Muscle of arm (tissue), 14 donors: ENCODE measurements at places on chromosomes 7 and 10. TPM values are rescaled to one million over a fixed set of nuclear protein-coding genes. Genes with fewer than 3 reads are reported as not detected.

GRCh38 chr7:68613897-68614296, 984.4 kb upstream of the AUTS2 start:
- no peak for DNase-seq

- DNase-seq: no peak
These were observed 373.9 kb upstream of the NFE2L3 start for GRCh38 chr7:25777969-25778708.

DNA sequence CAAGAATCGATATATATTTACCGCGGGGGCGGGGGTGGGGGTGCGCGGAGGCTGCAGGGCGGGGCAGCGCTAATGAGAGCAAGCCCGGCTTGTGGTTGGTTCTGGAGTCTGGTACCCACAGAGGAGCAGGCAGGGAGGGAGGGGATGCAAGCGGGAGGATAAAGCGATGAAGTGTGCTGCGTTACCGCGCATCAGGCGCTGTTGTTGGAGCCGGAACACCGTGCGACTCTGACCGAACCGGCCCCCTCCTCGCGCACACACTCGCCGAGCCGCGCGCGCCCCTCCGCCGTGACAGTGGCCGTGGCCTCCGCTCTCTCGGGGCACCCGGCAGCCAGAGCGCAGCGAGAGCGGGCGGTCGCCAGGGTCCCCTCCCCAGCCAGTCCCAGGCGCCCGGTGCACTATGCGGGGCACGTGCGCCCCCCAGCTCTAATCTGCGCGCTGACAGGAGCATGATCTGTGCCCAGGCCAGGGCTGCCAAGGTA, at the start of gene HECW1:
HECW1 (plus strand) TSS at position 189 of the 482 bp plus-strand sequence. CDS start 131,259 bp downstream, outside the sequence.
- DNase-seq: no peak

- no peak for DNase-seq
These were observed 646.2 kb upstream of the C7orf33 start for GRCh38 chr7:147944321-147944720.

DNA sequence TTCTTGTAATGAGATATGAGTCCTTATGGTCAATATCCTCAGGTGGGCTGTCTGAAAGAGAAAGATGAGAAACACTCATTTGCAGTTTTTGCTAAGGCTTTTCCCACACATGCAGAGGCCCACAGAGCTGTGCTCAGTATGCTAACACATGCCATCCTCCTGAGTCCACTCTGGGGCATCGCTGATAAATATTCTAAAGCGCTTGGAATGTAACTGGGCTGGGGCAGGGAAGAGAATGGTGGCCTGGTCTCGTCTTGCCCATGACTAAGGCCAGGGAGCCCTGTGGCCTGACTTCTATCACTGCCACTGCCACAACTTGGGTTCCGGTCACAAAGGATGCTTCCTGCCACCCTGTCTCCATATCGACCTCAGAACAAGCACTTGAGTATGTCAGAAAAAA, 199.7 kb upstream of the FRMD4A start:
- DNase-seq: no peak

DNA sequence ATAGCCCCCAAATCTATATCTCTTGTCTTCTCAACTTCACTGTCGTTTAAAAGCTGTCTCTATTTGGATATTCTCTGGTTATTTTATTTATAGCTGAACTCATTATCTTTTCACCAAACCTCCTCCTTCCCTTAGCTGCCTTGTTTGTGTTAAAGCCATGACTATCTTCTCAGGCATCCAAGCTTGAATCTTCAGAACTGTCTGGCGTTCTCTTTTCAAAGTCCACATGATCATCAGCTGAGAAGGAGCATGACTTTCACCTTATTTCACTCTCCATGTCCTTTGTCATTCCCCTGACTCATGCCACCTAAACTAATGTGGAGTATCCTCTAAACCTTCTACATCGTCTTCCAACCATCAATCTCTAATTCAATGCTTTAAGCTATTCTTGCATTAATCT, 5.7 kb upstream of the GLCCI1 start:
- no peak for DNase-seq

- peak; percentile 67 for DNase-seq
These were observed 37.1 kb upstream of the BICC1 start for GRCh38 chr10:58475322-58476277.

GRCh38 chr7:50610521-50611277, 45.5 kb upstream of the DDC start:
- no peak for DNase-seq

DNA sequence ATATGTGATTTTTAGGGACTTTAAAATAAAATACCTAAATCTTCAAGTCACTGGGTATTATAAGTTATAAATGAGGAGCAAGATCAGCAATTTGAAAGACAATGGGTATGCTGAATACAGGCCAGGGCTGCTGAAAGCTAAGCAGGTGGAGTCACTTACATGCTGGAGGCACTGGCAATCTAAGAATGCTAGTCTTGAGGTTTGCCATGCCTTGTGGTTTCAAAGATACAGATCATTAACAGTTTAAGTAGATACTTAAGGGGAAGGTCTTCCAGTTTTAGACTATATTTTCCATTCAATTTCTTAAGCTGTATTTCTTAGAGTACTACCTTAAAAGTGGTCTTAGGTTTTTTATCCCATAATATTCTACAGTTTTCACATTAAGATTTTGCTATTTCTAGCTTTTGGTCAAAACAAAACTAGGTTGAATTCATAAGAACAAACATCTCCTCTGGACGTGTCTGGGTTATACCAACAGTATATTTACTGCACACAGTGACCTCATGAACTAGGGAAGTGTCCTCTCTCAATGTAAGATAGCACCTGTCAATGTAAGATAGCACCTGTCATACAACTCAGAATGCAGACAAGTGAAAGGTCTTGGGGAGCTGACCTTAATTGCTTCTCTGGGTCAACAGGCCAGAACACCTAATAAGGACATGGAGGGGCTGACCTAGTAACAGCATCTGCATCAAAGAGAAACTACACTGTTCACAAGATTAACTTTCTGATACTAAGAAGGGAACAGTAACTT, 2.0 kb downstream of the SRI start:
- DNase-seq: no peak

DNA sequence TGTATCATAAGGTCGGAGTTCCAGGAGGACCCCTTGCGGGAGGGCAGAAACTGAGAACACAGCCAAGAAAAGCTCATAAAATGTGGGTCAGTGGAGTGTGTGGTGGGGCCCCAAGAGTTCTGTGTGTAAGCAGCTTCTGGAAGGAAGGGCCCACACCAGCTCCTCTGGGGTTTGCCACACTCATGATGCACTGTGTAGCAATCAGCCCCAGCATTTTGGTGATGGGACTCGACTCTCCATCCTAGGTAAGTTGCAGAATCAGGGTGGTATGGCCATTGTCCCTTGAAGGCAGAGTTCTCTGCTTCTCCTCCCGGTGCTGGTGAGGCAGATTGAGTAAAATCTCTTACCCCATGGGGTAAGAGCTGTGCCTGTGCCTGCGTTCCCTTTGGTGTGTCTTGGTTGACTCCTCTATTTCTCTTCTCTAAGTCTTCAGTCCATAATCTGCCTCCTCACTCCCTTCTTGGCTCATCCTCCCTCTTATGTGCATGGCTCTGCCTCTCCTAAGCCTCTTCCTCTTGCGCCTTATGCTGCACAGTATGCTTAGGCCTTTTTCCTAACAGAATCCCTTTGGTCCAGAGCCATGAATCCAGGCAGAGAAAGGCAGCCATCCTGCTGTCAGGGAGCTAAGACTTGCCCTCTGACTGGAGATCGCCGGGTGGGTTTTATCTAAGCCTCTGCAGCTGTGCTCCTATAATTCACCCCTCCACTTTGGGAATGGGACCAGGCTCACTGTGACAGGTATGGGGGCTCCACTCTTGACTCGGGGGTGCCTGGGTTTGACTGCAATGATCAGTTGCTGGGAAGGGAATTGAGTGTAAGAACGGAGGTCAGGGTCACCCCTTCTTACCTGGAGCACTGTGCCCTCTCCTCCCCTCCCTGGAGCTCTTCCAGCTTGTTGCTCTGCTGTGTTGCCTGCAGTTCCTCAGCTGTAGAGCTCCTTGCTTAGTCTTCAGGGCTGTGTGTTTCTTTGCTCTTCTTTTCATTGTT, 17.8 kb downstream of the PRSS2 start:
- DNase-seq: no peak

- DNase-seq: peak; percentile 37
These were observed 73.9 kb upstream of the LEP start for GRCh38 chr7:128167042-128167701.

DNA sequence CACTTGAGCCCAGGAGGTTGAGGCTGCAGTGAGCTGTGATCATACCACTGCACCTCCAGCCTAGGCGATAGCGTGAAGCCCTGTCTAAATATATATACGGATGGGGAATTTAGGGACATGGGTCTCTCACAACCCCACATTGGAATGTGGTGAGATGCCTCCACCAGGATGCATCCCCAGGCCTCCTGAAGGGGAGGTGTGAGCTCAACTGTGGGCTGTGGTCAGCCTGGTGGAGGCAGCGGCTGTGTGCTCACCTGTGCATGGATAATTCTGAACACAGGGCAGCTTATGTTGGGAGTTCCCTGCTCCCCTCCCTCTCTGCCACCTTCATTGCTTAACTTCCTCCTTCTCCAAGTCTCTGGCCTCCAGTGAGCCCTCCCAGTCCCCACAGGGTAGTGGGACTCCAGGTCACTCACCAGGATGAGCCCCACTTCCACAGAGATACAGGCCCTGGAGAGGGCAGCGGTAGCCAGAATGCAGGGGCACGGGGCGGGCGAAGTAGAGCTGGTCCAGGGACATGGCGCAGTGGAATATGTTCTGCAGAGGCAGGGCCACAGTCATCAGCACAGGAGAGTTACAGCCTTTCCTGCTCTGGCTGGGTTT, 30.4 kb downstream of the PYROXD2 start:
- DNase-seq: no peak

DNA sequence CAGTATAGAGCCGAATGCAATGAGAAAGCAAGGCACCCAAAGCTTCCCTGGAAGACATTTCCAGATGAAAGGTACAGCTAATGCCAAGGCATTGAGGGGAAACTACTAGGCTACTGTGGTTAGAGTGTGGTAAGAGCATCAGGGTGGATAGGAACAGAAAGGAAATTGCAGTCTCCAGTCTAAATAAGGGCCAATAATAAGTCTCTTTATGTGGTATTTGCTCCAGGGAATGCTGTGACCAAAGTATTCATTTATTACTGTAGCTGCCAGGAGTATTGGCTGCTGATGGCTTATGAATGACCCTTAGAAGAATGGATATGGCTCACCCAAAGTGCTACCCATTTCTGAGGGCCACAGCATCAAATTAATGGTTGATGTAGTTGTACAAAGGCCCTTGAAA, 30.1 kb upstream of the POT1 start:
- DNase-seq: no peak

DNA sequence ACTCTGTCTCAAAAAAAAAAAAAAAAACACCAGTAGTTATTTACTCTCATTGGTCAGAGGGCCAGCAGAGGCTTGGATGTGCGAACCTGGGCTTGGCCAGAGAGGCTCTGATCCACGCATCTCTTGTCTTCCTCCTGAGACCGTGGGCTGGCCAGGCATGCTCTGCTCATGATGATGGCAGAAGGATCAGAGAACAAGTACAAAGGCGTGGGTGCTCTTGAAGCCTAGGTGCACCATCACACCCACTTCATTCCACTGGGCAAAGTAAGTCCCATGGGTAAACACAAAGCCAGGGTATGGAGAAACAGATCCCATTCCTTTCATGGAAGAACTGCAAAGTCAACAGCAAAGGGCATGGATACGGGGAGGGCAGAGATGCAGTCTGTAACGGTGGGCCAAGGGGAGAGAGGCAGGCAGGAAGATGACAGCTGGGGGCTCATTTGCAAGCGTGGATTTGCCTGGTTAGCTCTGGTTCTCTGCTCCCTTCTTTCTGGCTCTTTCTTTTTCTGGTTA, 128.2 kb upstream of the SDK1 start:
- no peak for DNase-seq

GRCh38 chr7:27419581-27420177, 177.1 kb downstream of the EVX1 start:
- no peak for DNase-seq

GRCh38 chr7:71112436-71112835, 19.5 kb upstream of the GALNT17 start:
- no peak for DNase-seq

GRCh38 chr10:15348579-15348978, 22.5 kb downstream of the FAM171A1 start:
- DNase-seq: no peak

DNA sequence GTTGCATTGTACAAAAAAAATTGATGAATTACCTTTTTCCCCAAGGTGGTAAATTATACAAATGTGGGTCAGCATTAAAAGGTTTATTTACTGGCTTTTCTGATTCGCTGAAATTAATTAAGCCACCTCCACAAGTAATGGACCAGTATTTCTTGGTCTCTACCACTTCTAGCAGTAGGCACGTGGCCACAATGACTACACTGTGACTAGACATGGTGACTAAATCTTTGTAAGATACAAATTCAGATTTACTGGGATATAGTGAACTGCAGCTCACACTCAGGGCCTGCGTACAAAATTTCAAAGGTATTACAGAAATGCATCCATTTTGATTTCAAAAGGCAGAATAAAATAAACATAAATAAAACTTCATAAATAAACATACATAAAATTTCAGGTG, 10.9 kb downstream of the HPSE2 start:
- no peak for DNase-seq

- DNase-seq: no peak
These were observed 212.7 kb downstream of the HERPUD2 start for GRCh38 chr7:35482231-35482630.

DNA sequence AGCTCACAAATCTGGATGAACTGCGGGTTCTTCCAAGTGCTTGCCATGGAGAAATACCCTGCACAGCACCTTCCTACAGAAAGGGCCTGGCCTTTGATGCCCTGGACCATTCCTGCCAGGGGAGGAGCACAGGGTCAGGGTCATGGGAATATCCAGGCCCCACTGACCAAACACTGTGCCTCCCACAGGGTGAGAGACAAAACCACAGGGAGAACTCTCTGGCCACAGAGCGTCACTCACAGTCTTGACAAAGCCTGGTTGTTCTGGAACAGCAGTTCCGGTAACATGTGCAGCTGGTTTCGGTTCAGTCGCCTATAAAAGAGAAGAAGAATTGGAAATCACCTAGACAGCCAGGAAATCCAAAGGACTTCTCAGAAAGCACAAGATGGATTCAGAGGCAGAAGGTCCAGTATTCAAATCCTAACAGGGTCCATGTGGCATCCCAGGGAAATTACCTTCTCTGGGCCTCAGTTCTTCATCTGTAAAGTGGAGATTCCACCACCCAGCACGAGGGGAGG, 28.1 kb downstream of the SLIT1 start:
- no peak for DNase-seq

- DNase-seq: no peak
These were observed 92.0 kb downstream of the LSMEM1 start for GRCh38 chr7:112572669-112573301.

DNA sequence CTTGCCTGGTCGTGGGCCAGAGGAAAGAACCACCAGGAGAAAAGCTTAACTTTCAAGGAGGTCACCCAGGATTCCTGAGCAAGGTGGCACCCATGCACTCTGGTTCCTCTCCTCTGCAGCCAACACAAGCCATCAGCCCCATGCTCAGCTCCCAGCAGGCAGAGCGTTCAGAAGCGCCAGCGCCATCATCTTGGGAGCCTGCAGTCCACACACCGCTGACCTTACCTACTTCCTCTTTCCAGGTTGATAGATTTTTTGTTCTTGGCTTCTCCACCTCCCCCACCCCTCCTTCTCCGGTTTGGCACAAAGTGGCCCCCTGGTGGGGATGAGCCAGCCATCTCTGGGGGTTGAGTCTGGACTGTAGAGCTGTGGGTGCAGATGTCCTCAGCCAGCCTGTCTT, 1.7 kb upstream of the WDR86 start:
- no peak for DNase-seq

GRCh38 chr10:24813856-24814255, 90.2 kb upstream of the ARHGAP21 start:
- no peak for DNase-seq

CNOT4 gene
- 37.7 TPM for polyA plus RNA-seq

PTEN gene
- 45.7 TPM for polyA plus RNA-seq

PRSS1 gene
- not detected for polyA plus RNA-seq

ARF5 gene
- polyA plus RNA-seq: 111 TPM

FAM53B gene
- polyA plus RNA-seq: 23.2 TPM
